Heart right ventricle (tissue), 16 donors: ENCODE measurements at places on chromosomes 16 and 17. TPM values are rescaled to one million over a fixed set of nuclear protein-coding genes. Genes with fewer than 3 reads are reported as not detected.

SRR gene
- 2.9 TPM for polyA plus RNA-seq

CD300E gene
- 0.91 TPM for polyA plus RNA-seq

TP53 gene
- polyA plus RNA-seq: 8.6 TPM

ABI3 gene
- polyA plus RNA-seq: 6.2 TPM

TMC7 gene
- 1.9 TPM for polyA plus RNA-seq

ERAL1 gene
- 32.3 TPM for polyA plus RNA-seq
